ENCODE measurements at places on chromosomes 4 and X.

- DNase-seq, result no peak
Observed at GRCh38 chr4:122928930-122929329, 6.5 kb upstream of the NUDT6 start.

- no peak for DNase-seq
Observed at GRCh38 chrX:85221361-85221760, 22.2 kb downstream of the SATL1 start.

- DNase-seq, result no peak
Observed at GRCh38 chrX:147342197-147342596, 527.7 kb upstream of the CXorf51A start.

GRCh38 chrX:153499876-153500275 lies 5.1 kb downstream of the BGN start:
- DNase-seq, result no peak

- DNase-seq, result no peak
Observed at GRCh38 chr4:151953312-151953711, 192.5 kb upstream of the GATB start.

Measured in cardiac fibroblast (primary cell).